GM04504 (cell line): ENCODE measurements at places on chromosomes 12 and 14.
A peak's percentile ranks its signal among the peaks of the same experiment; 100 is the strongest.

DNA sequence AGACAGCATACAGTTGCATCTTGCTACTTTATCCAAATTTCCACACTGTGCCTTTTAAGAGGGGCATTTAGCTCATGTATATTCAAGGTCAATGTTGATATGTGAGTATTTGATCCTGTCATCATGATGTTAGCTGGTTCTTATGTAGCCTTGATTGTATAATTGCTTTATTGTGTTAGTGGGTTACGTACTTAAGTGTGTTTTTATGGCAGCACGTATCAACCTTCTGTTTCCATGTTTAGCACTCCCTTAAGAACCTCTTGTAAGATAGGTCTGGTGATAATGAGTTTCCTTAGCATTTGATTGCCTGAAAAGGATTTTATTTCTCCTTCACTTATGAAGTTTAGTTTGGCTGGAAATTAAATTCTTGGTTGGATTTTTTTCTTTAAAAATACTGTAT lies 445.2 kb downstream of the NAV3 start:
- no peak for DNase-seq

- no peak for DNase-seq
Observed at GRCh38 chr12:42935756-42936155, 346.2 kb upstream of the PRICKLE1 start.

- DNase-seq, result no peak
Observed at GRCh38 chr12:54036620-54037359, 3.9 kb downstream of the HOXC5 start.

DNA sequence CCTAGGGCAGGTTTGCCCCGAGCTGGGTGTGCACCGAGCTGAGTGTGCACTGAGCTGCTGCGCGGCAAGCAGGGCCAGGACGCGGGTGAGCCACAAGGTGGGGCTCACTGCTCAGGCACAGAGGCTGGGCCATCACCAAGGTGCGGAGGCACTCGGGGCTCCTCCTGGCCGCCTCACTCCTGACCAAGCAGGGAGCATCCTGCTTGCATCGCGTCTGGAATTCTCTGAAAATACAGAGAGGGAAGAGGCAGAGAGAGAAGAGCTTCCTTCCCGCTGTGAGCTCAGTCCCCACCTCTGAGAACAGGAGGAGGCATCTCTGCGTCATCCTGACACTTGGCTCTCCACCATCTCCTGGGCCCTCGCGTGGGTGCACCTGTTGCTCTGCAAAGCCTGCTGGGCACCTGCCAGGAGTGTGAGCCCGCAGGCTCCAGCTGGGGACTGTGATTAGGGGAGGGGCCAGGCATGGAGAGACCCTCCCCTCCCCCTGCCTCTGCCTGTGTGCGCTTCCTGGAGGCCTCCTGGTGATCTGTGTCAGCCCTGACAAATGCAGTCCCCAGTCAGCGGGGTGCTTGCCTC lies 116.3 kb downstream of the GLT1D1 start:
- DNase-seq, result no peak

DNA sequence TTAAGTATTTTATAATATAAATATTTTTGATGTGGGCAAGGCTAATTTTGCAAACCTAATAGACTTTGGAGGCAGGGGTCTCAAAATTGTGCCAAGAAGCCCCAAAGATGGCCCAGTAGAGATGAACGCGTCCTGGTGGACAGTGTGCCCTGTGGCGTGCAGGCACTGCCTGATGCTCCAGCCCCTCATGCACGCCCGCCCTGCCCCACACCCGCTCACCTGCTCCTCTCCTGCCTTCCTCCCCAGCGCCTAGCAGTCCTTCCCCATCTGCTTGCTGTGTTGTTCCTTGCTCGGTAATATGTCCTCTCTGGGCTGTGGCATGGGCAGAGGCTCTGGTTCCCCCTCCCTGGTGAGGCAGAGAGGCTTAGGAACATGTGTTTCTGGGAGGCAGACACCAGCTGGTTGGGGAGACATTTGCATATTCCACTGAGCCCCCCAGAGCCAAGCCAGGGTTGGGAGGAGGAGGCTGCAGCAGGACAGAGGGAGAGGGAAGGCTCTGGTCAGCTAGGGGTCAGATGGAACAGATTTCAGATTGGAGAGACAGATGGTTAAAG lies 46.8 kb upstream of the GPATCH2L start:
- DNase-seq, result no peak

GRCh38 chr14:76698631-76699030 lies 62.6 kb upstream of the VASH1 start:
- no peak for DNase-seq

GRCh38 chr14:76844223-76844622 lies 18.0 kb downstream of the LRRC74A start:
- DNase-seq, result no peak

DNA sequence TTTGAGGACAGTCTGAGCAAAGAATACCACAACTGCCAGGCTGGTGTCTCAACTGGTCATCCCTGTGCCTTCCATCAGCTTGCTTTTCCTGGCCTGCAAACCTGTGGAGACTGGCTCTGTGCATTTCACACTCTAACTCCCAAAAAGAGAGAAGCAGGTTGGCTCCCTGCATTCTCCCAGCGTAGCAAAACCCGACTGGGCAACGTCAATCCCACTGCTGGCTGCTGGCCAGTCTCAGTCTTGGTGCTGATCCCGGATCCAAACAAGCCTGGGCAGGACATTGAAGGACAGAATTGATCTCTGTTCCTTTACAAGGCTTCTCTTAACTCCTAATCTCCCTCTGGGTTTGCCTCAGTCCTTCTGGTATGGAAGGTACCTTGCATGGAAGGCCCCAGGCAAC lies 65.4 kb downstream of the FZD10 start:
- DNase-seq, result no peak

DNA sequence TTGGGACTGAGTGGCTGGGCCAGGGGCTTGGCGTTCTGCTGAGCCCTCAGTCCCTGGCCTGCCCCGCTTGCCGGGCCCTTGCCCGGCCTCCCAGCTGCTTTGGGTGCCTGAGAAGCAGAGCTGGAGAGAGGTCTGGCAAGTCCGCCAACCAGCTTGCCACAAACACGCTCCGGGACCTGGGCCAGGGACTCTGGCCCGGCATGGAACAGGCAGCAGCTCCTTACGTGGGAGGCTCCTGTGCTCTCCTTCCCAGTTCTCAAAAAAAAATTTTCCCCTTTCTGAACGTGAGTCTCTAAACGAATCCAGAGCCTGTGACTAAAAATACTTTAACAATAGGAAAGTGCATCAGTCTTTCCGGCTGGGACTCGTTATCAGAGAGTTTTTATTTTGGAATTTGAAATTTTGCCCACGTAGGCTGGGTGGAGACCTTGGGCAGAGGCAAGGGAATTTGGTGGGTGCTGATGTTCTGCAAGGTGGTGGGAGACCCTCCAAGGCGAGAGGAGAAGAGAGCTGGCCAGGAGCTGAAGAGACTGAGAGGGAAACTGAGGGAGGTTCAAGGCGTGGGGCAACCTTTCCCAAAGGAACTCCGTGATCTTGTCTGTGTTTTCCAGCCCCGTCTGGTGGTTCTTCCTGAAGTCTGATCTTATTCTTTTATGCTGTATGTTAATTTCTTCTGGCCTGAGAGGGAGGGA lies 6.8 kb upstream of the NR4A1 start:
- DNase-seq, result peak; percentile 90

GRCh38 chr14:87896393-87897380 lies 96.3 kb downstream of the GALC start:
- no peak for DNase-seq

GRCh38 chr12:51994539-51994820 lies 12.3 kb upstream of the TAMALIN start:
- no peak for DNase-seq

GRCh38 chr12:82412246-82412645 lies 53.9 kb downstream of the METTL25 start:
- no peak for DNase-seq

DNA sequence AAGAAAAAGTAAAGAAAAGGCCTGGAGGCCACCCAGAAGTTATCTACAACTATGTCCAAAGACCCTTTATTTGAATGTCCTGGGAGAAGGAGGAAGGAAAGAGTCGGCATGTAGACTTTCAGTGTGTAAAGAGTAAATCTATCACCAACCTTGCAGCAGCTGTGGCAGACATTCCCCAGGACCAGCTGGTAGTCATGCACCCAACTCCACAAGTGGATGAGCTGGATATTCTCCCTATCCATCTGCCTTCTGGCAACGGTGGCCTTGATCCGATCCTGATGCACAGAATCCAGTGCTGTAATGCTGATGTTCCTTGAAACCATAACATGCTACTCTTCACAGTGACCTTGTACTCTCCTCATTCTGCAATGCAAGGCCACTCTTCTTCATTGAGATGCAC lies 27.3 kb downstream of the KRT76 start:
- no peak for DNase-seq

DNA sequence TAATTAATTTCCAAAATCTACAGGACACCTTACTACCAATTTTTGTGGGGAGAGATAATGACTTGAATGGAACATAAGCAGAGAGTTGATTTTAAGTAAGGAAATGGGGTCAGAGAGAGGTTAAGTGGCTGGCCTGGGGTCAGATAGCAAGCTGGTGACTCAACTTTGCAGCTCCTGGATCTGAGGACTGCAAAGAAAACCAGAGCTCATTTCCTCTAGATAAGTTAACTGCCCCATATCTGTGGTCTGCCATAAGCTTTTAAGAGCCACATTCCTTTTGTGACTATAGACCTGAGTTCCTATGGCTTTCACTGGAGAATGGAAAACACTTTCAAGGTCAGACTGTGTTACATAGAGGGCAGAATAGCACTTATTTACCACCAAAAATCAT lies 201.2 kb upstream of the PRICKLE1 start:
- DNase-seq, result no peak

- DNase-seq, result no peak
Observed at GRCh38 chr12:25056011-25056410, 107.1 kb upstream of the BCAT1 start.

DNA sequence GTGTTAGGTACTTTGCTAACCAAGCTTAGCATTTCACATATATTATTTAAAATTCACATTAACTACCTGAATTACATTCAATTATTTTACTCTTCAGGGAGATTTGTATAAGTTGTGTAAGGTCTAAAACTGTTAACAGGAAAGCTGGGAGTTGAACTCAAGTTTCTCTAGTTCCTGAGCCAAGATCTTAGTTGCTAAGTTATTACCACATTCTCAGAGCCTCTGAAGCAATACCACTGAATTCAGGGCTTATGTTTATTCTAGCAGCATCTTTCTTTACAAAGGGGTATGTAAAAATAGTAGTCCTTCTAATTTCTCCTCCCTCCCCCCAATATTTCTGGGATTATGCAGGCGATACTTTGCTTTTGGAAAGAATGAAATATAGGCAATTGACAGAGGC lies 786.8 kb downstream of the DIO2 start:
- DNase-seq, result no peak

DNA sequence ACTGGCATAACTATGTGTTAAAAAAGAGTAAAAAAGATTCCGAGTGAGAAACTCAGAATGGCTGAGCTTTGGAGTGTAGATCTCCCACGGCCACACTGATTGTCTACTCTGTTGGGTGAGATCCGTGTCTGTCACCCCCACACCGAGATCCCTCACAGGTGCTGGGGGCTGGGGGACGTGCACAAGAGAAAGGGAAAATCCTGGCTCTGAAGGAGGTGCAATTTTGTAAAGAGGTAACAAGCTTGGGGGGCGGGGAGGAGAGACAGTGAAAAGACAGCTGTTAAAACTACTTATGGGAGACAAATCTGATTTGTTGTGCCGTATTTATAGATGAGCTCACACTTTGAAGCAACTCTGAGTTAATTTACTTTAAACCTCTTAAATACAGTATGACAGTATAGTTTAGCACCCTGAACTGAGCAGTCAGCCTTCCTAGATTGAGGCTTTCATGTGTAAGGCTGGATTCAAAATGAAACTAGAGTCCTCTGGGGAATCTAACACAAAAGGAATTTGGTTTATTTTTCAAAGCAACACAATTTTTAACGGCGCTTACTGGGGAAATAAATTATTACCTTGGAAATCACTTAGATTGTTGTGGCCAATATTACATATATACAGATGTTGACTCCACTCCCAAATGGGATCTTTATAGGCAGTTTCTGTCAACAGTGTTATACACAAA lies 167.4 kb upstream of the RGS6 start:
- DNase-seq, result peak; percentile 7

DNA sequence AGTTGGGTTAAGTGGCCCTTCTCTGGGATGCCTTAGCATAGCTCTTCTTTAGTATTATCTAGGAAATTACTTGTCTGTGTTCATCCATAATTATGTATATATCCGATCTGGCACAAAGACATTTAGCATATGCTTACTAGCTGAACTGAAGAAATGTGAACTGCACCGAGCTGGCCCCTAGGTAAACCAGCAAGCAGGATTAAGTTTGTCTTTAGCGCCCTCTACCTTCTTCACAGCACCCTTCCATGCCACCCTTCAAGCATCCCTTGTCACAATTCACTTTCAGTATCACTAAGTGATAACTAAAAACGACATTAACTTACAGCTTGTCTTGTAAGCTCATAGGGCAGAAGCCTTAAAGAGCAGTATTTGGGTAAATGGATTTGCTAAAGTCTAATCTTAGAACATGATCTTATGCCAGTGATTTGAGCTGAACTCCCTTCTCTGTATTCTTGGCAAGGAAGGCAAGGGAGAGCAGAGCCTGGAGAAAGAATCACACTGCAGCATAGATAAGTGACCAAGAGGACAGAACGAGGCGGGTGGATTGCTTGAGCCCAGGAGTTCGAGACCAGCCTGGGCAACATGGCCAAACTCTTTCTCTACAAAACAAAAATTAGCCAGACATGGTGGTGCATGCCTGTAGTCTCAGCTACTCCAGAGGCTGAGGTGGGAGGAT lies 2.6 kb upstream of the HAL start:
- peak; percentile 28 for DNase-seq

GRCh38 chr14:101600891-101601605 lies 39.8 kb downstream of the DIO3 start:
- DNase-seq, result no peak

DNA sequence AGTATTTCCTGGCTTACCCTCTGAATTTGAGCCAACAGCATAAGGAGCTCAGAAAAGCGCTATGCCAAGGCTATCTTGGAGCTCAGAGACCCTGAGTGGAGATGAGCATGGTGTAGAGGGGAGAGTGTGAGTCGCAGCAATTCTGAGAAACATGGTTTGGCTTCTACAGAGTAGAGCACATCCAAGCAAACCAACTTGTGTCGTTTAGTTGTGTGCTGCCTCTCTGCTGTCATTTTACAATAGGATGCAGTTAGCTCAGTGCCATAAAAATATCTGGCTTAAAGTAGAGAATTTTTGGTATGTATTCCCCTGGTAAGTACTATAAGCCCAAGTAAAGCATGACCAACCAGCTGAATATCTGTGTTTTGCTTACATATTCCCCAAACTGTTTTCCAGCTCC lies 249.2 kb downstream of the TRHDE start:
- no peak for DNase-seq

DNA sequence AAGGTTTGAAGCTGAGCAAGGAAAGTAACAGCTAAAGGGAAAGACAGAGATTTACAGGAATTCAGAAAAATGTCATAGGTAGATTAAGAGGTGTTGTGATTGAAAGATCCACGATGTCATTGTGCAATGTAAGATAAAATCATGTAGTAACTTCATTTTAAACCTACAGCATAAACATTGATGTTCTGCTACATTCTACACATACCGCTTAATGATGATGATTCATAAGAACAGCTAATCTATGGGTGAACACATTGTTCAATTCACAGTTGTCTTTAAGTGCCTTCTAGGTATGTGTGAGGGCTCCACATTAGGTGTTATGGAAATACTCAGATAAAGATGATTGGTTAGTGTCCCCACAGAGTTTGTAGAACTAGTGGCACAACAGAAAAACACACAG lies 170.9 kb downstream of the GRIP1 start:
- no peak for DNase-seq
